ENCODE measurements at places on chromosomes 5 and 9. TPM values are rescaled to one million over a fixed set of nuclear protein-coding genes. Genes with fewer than 3 reads are reported as not detected.

The FOXD1 gene
- total RNA-seq: 0.25 TPM

The OR1Q1 gene
- total RNA-seq: not detected

The SLC31A2 gene
- 4.7 TPM for total RNA-seq

The TMC1 gene
- not detected for total RNA-seq

The VAV2 gene
- total RNA-seq: 8.6 TPM

The PCDHGA8 gene
- 0.07 TPM for total RNA-seq

DNA sequence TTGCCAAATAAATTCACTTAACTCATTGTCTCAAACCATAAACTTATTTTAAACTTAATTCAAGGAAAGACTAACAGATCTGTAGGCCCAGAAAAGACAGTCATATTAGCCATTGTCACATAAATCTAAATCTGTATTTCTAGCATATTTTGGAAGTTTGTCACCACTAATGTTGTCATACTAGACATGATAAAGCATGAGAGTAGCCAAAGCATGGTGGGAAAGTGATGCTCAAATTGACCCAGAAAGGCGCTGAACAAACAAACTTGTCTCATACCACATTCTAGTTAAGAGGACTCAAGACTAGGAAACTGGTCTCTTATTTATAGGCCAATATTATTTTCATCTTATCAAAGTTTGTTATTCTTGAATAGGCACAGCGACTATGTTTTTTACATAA lies 99.4 kb downstream of the VCAN start:
- DNase-seq: no peak

DNA sequence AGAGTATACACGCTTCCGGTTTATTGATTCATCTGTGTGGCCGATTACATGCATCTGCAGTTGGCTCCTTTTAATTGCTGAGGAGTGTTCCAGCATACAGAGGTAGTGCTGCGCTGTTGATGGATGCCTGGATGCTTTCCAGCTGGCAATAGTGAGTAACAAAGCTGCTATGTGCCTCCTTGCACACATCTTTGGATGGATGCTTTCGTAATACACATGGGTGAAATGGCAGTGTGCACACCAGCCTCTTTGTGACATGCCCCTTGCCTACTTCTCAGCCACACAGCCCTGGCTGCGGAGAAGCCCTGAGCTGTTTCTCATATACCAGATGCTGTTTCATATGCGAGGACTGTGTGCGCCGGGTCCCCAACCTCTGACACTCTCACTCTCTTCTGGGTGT lies 151.0 kb downstream of the GADD45G start:
- DNase-seq: no peak

- DNase-seq: peak; percentile 60
Observed at GRCh38 chr5:146751781-146752401, 126.7 kb downstream of the PPP2R2B start.

DNA sequence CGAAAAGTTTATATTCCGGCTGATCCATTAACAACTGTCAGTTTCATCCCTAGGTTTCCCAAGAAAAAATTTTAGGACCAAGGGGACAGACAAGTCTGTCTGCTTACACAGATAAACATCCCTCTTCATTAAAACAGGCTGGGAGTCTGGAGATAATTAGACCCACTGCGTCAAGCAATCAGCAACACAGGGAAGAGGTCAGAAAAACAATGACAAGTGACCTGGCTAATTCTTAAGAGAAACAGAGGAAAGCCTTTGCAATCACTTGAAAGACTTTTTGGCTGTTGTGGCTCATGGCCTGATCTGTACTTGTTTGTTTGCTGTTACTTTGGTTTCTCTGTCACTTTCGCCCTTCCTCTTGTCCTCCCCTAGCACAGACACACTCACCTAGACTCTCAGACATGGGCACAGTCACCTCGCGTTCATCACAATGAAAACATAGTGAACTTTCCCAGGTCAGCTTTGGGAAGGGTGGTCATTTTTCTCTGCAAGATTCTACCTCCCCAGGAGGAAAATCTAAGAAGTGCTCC lies 2.9 kb upstream of the CCDC192 start:
- DNase-seq: no peak

DNA sequence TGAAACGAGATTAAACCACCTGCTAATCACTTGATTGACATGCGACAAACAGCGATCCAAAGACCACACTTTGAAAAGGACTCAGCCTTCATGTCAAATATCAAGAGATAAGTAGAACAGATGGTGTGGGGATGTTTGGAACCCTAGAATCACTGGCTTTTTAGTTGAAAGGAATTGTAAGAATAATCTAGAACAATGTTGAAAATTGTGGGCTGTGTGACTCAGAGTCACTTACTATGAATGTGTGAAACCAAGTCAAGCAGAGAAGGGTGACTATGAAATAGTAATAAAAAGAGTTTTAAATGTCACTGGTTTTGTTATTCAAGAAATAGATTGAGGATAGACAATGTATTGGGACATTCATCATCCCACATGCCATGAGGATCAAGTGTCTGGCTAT lies 14.1 kb upstream of the C1QTNF3 start:
- DNase-seq: no peak

GRCh38 chr9:100555471-100555870 lies 22.4 kb upstream of the CAVIN4 start:
- no peak for DNase-seq

DNA sequence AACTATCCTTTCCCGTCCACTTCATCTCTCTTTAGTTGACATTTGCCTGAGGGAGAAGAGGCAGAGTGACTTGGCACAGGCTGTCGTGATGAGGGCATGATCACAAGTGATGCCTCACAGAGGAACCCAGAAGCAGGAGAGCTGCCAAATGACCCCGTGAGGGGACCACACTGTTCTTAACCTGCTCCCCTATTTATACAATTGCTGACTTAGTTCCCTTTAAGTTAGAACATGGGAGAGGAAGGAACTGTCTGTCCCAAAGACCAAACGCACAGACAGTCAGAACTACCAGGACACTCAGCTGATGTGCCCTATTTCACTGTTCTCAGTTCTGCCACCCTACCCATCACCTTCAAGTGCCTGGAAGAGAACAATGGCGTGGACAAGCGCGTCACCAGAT lies 73.7 kb downstream of the SLC1A3 start:
- no peak for DNase-seq

DNA sequence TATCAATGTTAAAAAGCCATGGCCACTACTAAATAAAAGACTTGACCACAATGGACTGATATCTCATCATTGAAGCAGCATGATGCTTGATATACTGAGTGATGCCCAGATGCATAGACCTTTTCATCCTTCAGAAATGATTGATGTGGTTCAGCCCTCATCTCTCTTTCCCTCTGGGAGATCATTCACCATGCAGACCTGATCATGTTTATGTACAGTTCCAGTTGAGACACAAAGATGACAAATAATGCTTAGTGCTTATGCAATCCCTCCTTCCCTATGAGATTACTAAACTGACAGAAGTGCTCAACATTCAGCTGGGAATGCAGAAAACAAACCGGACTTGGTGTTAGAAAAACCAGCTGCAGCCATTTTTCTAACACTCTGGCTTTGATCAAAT lies 91.9 kb upstream of the TLR4 start:
- no peak for DNase-seq

DNA sequence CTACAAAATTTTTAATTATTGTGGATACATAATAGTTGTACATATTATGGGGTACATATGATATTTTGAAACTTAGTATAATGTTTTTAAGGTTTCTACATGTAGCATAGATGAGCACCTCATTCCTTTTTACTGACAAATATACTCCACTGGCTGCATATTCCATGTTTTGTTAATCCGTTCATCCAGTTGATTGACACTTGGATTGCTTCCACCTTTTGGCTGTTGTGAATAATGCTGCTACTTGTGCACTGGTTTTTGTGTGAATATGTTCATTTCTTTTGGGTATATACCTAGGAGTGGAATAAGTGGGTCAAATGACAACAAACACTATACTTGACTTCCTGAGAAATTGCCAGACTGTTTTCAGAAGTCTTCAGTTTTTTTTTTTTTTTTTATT lies 2.8 kb upstream of the ENTREP1 start:
- no peak for DNase-seq

DNA sequence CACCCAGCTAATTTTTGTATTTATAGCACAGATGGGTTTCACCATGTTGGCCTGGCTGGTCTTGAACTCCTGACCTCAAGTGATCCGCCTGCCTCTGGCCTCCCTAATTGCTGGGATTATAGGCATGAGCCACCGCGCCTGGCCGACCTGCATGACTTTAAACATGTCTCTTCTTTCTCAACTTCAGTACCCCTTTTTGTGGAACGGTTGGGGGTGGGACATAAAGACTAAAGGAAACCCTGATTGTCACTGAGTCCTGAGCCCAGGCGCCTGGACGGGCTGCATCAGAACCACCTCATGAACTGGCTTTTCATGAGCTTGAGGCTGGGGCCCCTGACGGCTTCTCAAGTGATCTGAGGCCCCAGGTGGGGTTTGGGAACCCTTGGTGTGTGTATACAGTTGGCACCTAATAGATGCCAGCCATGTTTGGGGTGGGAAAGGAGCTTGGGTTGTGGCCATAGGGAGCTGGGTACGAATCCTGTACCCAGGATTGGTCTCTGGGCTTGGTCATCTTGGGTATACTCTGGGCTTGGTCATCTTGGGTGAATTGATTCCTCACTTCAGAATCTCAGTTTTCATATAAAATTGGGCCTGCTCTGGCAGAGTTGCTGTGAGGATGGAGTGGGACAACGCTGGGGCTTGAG lies 2.2 kb downstream of the GRK6 start:
- DNase-seq: no peak

DNA sequence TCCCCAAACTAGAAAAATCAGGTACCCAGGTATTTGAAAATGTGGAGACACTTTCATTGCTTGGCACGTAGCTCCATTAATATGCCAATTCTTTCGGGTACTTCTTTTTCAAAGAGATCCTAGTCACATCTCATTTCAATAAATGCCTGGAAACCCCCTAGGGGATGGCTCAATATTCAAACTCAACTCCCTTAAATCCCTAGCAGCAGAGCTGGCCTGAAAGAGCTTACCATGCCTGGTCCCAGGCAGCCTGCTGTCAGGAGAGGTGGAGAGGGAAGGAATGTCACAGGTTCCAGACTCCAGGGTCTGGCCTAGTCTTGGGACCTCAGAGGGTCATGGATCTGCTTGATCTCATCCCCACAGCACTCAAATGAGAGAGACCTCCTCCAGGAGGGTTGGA lies 187.1 kb downstream of the SPOCK1 start:
- no peak for DNase-seq

GRCh38 chr9:115137526-115137925 lies 19.6 kb upstream of the TNC start:
- no peak for DNase-seq

GRCh38 chr5:17302604-17303003 lies 85.2 kb downstream of the BASP1 start:
- DNase-seq: no peak

DNA sequence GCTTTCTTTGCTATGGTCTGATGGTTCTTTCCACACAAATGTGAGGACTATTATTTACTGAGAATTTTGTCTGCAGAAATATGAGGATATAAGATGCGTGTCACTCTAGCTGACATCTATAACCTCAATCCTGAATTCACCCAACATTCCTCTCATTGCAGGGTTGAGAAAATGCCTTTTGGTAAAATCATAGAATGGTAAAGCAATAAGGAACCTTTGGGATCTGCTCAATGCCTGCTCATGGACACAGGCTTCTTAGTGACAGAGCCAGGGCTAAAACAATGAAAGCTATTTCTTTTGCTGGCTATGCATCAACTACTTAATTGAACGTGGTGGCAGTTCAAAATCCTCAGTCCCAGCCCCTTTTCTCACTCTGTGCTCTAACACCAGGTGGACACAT lies 199.6 kb downstream of the GAS1 start:
- no peak for DNase-seq

GRCh38 chr5:74372502-74373064 lies 267.9 kb downstream of the ENC1 start:
- DNase-seq: no peak
